NCI-H345 (cell line): ENCODE measurements at places on chromosomes 1 and 21.

DNA sequence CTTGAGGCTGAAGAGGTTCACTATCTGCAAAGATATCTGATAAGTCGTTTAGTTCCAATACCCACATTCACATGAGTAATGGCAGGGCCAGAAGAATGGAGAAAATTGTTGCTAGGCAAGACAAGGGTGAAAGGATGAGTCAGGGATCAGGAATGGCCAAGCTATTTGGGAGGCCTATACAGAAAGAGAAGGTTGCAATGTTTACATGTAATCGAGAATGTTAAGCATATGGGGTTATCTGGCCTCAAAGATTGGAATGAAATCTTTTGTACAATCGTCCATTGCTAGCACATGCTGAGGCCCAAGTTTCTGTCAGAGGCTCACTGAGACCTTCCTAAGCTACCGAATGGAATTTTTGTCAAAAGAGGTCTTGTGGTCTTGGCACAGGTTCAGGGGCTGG is 299.9 kb upstream of the PLD5 start:
- DNase-seq, result no peak

GRCh38 chr21:28374881-28375280 is 617.8 kb downstream of the LTN1 start:
- DNase-seq, result no peak

GRCh38 chr1:54390655-54391054 is 15.5 kb downstream of the SSBP3 start:
- DNase-seq, result no peak

GRCh38 chr1:22289307-22289995 is 146.6 kb upstream of the WNT4 start:
- DNase-seq, result no peak

GRCh38 chr1:21050031-21050430 is 126.7 kb downstream of the EIF4G3 start:
- DNase-seq, result no peak

DNA sequence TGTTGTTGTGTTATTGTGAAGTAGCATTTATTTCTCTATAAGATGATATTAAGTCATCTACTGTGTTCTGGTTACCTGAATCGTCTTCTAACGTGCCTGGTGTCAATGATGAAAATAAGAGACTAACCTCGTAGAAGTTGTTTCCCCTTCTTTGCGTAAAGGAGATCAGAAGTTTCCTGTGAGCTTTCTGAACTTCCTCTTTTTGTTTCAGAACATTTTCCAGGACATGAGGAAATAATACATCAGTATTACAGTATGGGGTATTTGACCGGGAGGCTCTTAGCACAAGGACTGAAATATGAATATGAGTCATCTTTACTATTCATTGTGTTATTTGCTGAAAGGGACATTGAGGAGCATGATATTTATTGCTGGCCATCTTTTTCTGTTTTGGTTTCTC is 1.3 kb downstream of the ST6GALNAC3 start:
- DNase-seq, result no peak

- peak; percentile 69 for DNase-seq
Observed at GRCh38 chr1:205396967-205397616, 24.8 kb downstream of the LEMD1 start.

- no peak for DNase-seq
Observed at GRCh38 chr1:35053433-35053832, 21.7 kb upstream of the ZMYM6 start.

DNA sequence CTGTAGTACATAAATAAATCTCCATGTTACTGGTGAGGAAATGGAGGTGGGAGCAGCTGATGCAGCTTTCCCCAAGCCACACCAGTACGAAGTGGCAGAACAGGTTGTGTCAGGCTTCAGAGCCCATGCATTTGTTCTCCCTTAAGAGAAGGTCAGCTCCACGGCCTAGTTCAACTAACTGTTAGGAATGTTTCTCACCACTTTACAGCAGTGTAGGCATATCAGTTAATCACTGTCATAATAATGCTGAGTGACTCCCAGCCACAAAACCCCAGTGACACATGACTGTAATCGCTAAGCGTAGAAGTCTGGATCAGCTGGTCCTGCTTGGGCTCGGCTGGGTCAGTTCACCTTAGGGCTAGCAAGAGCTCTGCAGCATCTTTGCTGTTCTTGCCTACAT is 90.4 kb downstream of the VPS26C start:
- no peak for DNase-seq

GRCh38 chr1:13664451-13664850 is 35.5 kb upstream of the PRDM2 start:
- no peak for DNase-seq

DNA sequence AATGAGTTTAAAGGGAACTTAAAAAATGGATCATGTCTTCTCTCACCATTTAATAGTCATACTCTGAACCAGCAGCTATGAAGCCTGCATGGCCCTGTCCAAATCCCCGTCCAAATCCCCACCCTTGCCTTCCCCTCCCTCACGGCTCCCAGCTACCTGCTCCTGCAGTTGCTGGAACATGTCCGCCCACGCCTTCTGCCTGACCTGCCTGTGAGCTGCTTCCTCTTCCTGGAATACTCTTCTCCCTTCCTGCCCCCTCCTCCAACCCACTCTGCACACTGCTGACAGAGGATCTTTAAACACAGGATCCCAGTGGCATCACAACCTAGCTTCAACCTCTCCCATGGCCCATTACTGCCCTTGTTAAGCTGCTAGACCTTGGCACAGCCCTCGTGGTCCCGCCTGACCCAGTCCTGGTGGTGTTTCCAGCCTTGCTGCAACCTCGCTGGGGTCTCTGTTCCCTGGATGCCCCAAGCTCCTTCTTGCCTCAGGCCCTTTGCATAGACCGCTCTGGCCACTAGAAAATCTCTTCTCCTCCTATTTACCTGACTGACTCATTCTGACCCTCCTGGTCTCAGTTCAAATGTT is 118.3 kb downstream of the PTPRU start:
- no peak for DNase-seq

DNA sequence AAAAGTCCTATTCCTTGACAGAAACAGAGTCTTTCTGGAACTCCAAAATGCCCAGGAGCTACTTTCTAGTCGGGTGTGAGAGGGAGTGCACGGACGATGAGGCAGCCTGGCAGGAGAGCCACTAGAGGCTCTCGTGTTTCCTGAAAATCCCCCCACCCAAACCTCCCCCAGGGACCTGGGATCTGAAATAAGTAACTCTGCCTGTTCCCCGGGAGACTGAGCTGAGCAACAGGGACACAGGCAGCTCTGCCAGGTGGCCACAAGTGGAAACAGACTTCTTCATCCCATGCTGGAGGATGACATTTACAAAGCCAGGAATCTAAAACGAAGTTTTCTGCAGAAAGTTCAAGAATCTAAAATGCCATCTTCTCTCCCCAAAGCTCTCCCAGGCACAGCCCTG is 77.1 kb downstream of the ITPKB start:
- DNase-seq, result peak; percentile 68

DNA sequence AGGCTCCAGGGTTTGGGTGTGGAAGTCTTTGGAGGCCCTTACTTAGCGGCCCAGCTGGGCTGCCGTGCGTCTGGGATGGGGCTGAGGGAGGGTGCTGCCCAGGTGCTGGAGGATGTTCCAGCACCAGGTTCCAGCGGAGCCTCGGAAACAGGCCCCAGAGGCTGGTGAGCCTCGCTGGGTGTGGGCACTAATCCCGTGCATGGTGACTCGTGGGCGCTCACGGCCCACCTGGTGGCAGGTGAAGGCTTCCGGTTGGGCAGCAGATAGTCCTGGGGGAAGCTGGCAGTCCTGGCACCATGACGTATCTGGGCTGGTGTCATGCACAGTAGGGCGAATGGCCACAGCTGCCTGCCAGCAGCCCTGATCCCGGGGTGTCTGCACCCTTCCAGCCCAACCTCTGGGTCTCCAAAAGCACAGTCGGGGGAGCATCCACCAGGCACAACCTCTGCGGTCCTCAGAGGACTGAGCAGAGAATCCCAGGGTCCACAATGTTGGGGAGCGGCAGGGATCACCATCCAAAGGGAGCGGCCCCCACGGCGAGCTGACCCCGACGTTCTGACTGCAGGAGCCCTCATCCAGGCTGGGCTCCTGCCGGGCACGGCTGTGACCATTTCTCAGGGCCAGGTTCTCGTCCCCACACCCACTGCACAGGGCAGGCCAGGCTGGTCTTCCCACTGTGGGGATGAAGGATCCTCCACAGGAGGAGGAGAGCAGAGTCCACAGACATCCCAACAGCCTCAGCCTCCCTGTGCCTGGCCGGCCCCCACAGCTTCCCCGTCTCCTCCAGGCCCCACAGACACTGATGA is 25.3 kb downstream of the FTCD start:
- no peak for DNase-seq
